ENCODE measurements at places on chromosomes 7 and 10. TPM values are rescaled to one million over a fixed set of nuclear protein-coding genes. Genes with fewer than 3 reads are reported as not detected.

Gene GPNMB
- total RNA-seq, result 0.98 TPM

DNA sequence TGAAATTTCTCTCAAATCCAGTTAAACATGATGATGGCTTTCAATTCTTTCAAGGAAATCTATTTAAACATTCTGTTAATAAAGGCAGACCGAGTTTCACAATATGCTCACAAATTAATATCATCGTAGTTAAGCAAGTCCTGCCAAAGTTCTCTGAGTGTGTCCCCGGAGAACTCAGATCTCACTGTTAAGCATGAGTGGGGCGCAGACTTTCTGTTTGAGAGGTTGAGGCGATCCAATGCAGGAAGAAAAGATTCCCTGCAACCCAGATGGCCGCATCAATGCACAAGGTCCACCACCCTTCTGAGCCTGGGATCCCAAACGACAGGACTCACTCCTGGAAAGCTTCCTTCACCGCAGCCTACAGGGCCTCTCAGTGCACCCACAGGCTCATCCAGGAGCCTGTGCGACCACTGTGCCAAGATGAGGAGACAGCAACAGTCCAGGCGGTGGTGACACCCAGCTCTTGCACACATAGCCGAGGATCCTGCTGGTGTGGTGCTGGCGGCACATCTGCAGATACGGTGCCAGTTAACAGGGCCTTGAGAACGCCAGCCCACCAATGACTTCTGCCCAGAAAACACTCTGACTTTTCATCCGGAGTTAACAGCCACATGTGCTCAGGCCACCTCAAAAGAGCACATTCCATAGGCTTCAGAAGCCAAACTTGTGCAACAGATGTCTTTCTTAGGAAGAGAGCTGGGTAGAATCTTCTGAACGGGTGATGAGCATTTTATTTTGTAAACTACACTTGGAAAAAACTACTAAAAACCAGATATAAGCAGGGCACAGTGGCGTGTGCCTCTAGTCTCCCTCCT lies 102.1 kb downstream of the ZRANB1 start:
- DNase-seq, result no peak

Gene TMEM270
- total RNA-seq, result not detected

DNA sequence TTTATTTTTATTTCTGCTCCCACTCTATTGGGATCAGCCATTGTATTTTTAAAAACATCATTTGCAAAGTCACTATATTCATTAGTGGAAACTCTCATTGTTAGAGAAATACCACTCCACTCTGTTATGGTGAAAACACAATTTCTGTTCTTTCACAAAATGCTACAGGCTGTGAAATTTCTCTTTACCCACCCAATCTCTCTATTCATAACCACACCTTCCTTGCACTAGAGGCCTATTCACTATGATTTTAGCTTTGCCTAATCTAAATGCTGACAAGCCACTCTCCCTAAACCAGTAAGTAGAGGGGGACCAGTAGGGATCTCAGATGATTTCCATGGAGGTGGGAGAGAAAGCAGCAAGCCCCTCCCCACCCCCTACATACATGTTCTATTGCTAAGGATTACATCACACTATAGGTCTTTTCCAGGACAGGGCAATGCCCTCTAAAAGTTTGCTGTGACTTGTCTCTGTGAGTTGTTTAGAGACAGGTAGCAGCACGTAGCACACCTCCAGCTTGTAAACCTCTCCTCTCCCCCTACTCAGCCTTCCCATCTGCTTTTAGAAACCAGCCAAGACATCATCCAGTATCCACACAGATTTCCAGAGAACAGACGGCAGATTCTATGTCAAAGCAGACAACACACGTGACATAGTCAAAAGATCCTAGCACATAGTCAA lies 58.3 kb upstream of the PPP1R3C start:
- no peak for DNase-seq

Gene PNLIPRP3
- total RNA-seq, result not detected

Gene CALML3
- not detected for total RNA-seq

GRCh38 chr7:17118412-17118811 lies 180.0 kb upstream of the AHR start:
- DNase-seq, result no peak

- DNase-seq, result no peak
These were observed 25.3 kb downstream of the CCDC6 start for GRCh38 chr10:59880971-59881510.

DNA sequence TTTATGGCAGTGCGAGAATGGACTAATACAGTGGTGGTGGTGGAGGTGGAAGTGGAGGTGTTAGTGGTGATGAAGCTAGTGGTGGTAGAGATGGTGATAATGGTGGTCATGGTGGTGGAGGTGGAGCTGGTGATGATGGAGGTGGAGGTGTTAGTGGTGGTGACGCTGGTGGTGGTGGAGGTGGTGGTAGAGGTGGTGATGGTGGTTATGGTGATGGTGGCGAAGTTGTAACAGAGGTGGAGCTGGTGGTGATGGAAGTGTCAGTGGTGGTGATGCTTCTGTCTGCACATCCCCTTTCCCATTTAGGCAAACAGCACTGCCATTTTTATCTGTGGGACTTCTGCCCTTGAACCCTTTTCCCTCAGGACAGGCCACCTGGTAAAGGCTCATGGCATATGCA lies 7.4 kb upstream of the PTPRN2 start:
- no peak for DNase-seq

Gene KIAA1549
- 43.1 TPM for total RNA-seq

- no peak for DNase-seq
These were observed 37.0 kb upstream of the DNAJB6 start for GRCh38 chr7:157299613-157300368.

- no peak for DNase-seq
These were observed 221.5 kb downstream of the ADAM12 start for GRCh38 chr10:126166797-126167196.

- no peak for DNase-seq
These were observed 6.9 kb upstream of the ZNF316 start for GRCh38 chr7:6630007-6630849.

Gene CYP2W1
- total RNA-seq, result 1.2 TPM

GRCh38 chr7:129118182-129118581 lies 26.3 kb upstream of the TSPAN33 start:
- DNase-seq, result no peak

- DNase-seq, result peak; percentile 57
These were observed at the start of gene PRR15 for GRCh38 chr7:29563590-29564495. TSS of gene PRR15 (plus strand) at chr7:29563835. CDS start at chr7:29566330, 2,495 bp downstream.

Gene MACC1
- total RNA-seq, result 16.1 TPM

Gene CARD11
- 11.0 TPM for total RNA-seq

Gene TNRC18
- total RNA-seq, result 197 TPM

- no peak for DNase-seq
These were observed 174.4 kb upstream of the PLXNA4 start for GRCh38 chr7:132750530-132751217.

Gene AMPH
- total RNA-seq, result 1.9 TPM

DNA sequence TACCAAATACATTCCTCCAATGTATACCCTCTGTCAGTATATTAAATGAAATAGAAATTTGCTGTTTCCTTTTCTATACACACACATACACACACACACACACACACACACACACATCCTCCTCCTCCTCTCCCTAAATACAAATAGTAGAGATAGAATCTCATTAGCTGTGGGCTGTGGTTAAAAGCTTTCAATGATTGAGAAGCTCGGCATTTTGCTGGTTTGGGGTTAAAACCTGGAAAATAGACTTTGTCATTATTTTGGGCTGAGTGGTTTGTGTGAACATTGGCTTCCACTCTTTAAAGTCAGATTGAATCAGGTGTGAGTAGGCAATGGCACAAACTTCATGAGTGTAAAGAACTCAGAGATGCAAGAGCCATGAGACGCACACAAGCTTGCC lies 596.0 kb downstream of the XPNPEP1 start:
- no peak for DNase-seq

Measured in progenitor cell of endocrine pancreas (in vitro differentiated cells).